A549 treated with CpdA at 1 μM for 4 hours (cell line): ENCODE measurements at places on chromosomes 1 and 21. TPM values are rescaled to one million over a fixed set of nuclear protein-coding genes. Genes with fewer than 3 reads are reported as not detected.

The ICOSLG gene
- total RNA-seq = 1.8 to 2.9 TPM (median 2.4 TPM) in 5 replicates

The ARMH1 gene
- 0.48 to 1.1 TPM (median 0.66 TPM) in 5 replicates for total RNA-seq

The DAB1 gene
- not detected in 5 replicates for total RNA-seq

The TEX38 gene
- total RNA-seq = not detected in 5 replicates

The TPTE gene
- total RNA-seq = not detected in 5 replicates

The PLD5 gene
- 0.94 to 2.5 TPM (median 1.4 TPM) in 5 replicates for total RNA-seq

The SLC35D1 gene
- 6.1 to 7.9 TPM (median 6.7 TPM) in 5 replicates for total RNA-seq

The ABCG1 gene
- total RNA-seq = 1.8 to 2.9 TPM (median 2.0 TPM) in 5 replicates

The CELA2A gene
- total RNA-seq = not detected in 5 replicates

The FCRL6 gene
- not detected in 5 replicates for total RNA-seq

The OLFML3 gene
- 3.4 to 4.1 TPM (median 4.1 TPM) in 5 replicates for total RNA-seq

The FMO1 gene
- not detected in 5 replicates for total RNA-seq

The PLA2G4A gene
- 10.0 to 13.1 TPM (median 10.9 TPM) in 5 replicates for total RNA-seq

The WDR4 gene
- 22.9 to 32.5 TPM (median 31.3 TPM) in 5 replicates for total RNA-seq
